ENCODE measurements at places on chromosomes 1 and 21. TPM values are rescaled to one million over a fixed set of nuclear protein-coding genes. Genes with fewer than 3 reads are reported as not detected.

Gene AKNAD1
- total RNA-seq = not detected

Gene GUCA2B
- total RNA-seq = not detected

Gene OR2L3
- total RNA-seq = not detected

Gene FGR
- total RNA-seq = not detected

Gene TCHH
- total RNA-seq = not detected

Gene JAK1
- 152 TPM for total RNA-seq

Gene CD52
- total RNA-seq = not detected

Gene FAM72A
- total RNA-seq = 9.4 TPM

Gene NMNAT2
- 0.38 TPM for total RNA-seq

Gene CCDC185
- not detected for total RNA-seq

DNA sequence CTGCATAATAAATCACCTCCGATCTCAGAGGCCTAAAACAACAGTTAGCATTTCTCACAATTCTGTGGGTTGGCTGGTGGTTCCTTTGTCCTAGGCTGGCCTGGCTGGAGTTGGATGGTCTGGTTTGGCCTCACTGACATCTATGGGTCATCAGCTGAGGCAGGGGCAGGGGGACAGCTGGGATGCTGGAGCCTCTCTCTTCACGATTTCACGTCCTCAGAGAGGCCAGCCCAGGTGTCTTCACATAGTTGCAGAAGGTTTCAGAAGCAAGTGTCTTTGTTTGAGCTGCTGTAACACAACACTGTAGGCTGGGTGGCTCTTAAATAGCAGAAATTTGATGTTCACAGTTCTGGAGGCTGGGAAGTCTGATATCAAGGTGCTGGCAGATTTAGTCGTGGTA, 155.5 kb upstream of the CACNA1E start:
- no peak for DNase-seq

DNA sequence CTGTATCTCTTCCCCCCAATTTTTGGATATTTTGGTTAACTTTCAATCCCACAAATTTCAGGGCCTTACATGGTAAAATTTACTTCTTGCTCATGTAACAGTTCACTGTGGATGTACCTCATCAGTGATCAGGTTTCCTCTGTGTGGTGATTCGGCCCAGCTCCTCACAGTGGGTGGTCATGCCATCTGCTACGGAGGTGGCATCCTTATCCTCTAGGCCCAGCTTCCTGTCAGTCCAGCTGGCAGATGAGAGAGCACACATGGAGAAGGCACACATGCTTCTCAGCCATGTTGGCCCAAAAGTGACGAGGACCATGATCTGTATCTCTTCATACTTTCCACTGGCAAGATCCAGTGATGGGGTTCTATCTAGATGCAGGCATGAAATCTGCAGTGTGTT, 27.2 kb downstream of the PCBP3 start:
- DNase-seq = no peak

- DNase-seq = no peak
Observed at GRCh38 chr1:53298045-53298637, 29.7 kb downstream of the LRP8 start.

GRCh38 chr1:41950820-41951219, 32.1 kb upstream of the HIVEP3 start:
- no peak for DNase-seq

DNA sequence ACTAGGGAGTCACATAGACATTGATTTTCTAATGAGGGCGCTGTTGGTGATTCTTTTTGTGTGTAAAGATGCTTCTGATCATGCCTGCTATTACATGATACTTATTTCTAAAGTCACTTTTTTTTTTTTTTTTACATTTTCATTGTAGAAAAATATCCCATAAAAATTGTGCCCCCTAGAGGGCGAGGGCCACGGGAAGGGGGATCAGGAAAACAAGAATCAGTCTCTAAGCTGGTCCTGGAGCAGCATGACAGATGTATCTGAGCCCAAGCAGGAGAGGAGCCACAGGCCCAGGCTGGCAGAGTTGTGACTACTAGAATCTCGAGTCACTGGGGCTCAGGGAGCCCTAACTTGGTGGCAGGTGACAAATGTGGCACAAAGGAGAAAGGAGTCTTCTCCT, 28.1 kb downstream of the ZSCAN20 start:
- DNase-seq = peak; percentile 4

- DNase-seq = no peak
Observed at GRCh38 chr1:224193319-224193966, 10.4 kb downstream of the DEGS1 start.

DNA sequence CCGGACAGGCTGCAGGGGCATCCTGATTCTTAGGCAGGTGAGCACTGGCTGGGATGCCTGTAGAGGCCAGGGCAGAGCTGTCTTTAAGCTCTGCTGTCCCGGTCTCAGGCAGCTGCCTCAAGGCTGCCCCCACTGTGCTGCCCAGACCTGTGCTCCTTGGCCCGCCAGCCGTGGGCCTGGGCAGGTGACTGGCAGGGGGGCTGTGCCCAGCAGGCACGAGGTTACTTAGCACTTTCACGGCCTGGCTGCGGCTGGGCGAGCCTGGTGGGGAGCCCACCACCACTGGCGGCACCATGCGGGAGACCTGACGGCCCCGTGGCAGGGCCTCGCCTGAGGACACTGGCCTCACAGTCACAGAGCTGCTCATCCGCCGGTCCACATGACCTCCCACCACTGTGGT, 8.2 kb downstream of the CRYBG2 start:
- no peak for DNase-seq

DNA sequence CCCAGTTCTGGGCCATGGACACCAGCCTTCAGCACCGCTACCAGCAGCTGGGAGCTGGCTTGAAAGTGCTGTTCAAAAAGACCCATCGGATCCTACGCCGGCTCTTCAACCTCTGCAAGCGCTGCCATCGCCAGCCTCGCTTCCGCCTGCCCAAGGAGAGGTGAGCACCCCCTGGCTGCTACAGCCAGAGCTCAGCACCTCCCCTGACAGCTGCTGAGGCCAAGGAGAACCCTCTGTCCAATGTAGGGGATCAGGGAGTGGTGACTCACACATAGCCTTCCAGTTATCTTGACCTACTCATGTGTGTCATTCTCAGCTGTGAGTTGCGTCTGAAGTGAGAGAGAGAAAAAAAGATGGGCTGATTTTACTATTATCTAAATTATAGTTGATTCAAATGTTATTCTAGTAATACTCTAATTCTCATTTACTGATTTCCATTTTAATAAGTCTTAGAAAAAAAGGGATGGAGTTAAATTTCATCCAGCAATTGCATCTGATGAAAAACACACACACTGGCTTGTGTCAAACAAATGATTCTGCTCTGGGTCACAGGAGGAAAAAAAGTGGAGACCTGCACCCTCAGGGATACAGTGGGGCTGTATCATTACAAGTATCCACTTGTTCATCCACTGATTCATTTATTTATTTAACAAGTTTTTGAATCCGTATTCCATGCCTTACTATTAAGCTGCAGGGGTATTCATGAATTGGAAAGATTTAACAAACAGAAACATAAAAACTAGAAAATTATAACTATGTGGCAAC, 108.0 kb downstream of the BRINP2 start:
- no peak for DNase-seq

GRCh38 chr1:45971922-45972531, 160.4 kb downstream of the PIK3R3 start:
- no peak for DNase-seq

GRCh38 chr1:26121854-26122773, 10.5 kb downstream of the PDIK1L start:
- no peak for DNase-seq

- DNase-seq = no peak
Observed at GRCh38 chr1:228978484-228979324, 243.4 kb downstream of the RHOU start.

GRCh38 chr21:43034101-43034500, 41.5 kb downstream of the CBS start:
- peak; percentile 71 for DNase-seq

DNA sequence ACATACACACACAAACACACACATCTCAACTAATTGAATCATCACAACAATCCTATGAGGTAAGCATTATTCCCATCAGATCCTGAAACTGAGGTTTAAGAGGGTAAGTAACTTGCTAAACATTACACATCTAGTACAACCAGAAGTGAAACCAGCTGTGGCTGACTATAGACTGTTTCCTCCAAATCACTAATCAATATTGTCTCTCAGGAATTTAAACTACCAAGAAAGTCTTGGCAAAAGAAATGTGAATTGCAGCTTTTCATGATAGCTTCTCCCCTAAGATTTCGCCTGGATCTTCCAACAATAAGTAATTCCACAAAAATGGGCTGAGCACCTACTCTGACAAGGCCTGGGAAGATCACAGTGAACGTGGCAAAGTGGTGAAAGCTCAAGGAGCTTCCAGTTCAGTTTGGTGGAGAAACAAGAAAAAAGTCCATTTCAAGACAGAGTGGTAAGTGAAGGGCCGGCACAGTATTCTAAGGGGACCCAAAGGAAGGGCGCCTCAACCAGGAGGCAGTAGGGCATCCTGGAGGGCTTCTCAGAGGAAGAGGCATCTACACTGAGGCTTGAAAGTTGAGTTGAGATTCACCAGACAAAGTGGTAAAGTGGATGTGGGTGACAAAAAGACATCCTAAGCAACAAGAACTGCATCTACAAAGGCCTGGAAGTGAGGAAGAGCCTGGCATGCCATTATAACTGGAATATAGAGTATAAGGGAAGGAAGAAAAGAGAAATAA, 22.1 kb downstream of the LRRC52 start:
- DNase-seq = no peak

GRCh38 chr1:157916887-157917570, 75.4 kb upstream of the CD5L start:
- DNase-seq = no peak

DNA sequence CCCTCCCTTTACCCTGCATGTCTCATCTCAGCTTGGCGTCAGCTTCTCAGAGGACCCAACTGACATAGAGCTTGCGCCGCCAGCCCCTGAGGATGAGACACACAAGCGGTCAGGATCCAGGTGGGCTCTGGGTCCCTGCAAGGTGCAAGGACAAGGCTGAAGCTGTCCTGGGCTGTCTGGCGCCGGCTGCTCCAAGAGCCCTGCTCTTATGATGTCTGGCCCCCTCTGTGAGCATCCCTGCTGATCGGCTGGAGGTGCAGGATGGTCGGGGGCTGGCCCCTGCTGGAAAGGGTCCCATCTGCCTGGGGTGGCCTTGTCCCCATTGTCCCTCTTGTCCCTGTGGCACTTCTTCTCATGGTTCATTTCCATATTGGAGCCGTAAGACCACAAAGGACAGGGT, 479.0 kb downstream of the NPHP4 start:
- no peak for DNase-seq

DNA sequence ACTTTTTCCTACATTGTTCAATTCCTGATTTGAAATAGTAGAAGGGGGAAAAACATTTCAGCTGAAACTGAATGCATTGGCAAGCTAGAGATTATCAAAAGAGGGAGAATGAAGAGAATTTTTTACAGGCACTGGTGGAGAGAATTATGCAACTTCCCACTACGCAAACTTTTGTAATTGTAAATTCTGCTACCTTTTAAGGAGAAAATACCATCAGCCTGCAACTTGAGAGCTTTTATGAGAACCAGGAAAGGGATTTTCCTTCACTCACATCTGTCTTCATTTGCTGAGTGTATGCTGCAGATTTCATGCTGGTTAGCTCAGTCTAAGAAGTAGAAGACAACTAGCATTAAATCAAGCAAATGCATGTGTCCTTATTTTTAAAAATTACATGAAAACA, 43.7 kb downstream of the ADAMTS1 start:
- DNase-seq = no peak

GRCh38 chr1:3391711-3392110, 62.8 kb upstream of the ARHGEF16 start:
- DNase-seq = no peak

GRCh38 chr1:211965108-211965805, 70.1 kb downstream of the INTS7 start:
- DNase-seq = no peak

- DNase-seq = no peak
Observed at GRCh38 chr1:67361641-67362040, 54.0 kb downstream of the IL12RB2 start.

DNA sequence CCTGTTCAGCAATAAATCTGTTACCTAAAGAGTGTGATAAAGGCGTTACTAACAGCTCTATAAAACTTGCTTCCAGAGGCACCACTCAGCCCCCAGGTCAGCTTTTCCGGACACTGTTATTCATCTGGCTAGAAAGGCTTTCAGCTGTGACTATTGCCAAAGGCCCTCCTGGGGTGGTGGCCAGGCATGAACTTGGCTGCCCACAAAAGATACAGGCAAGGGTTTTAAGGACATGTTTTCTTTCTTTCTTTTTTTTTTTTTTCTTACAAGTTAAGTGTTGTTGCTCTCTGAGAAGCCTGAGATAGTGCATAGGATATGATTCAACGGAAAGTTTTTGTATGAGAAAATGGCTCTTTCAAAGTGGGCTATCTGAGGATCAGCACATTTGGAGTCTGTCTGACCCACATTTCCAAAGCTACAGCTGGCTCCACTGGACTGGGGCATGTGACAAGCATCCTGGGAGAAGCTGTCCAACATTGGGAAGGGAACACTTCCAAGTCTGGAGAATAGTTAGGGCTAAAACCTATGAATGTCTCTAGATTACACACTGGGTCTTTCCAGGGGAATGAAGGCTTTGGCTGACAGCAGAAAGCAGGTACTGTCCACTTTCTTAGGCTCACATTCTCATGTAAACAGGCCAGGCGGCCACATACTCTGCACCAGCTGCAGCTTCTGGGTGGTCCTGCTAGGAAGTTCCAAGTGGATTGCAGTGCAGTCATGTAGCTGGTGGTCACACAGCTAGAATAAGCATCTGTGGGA, 639.7 kb downstream of the LMO4 start:
- DNase-seq = peak; percentile 96

GRCh38 chr1:176174108-176174507, 33.0 kb downstream of the COP1 start:
- no peak for DNase-seq

DNA sequence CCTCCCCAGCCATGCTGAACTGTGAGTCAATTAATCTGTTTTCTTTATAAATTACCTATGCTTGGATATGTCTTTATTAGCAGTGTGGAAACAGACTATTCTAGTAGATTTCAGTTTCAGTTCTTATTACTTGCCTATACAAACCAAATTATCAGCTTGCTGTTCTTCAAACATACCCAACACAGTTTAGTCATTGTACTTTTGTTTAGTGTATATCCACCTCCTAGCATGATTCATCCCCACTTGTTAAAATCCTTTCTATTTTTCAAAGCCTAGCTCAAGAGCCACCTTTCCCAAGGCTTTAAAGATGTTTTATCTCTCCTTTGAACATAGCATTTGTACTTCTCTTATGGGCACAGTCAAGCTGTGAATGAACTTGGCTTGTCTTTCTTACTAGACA, 195.6 kb upstream of the ZRANB2 start:
- no peak for DNase-seq

GRCh38 chr1:243475966-243476365, 220.1 kb downstream of the SDCCAG8 start:
- no peak for DNase-seq

- no peak for DNase-seq
Observed at GRCh38 chr1:111597426-111597825, 22.2 kb upstream of the RAP1A start.

GRCh38 chr1:21951226-21951870, 14.2 kb upstream of the HSPG2 start:
- DNase-seq = no peak

- peak; percentile 81 for DNase-seq
Observed at GRCh38 chr1:15948595-15949452, 27.1 kb downstream of the ZBTB17 start.

All from endothelial cell of umbilical vein (primary cell).